ENCODE measurements at places on chromosomes 6 and 20.

DNA sequence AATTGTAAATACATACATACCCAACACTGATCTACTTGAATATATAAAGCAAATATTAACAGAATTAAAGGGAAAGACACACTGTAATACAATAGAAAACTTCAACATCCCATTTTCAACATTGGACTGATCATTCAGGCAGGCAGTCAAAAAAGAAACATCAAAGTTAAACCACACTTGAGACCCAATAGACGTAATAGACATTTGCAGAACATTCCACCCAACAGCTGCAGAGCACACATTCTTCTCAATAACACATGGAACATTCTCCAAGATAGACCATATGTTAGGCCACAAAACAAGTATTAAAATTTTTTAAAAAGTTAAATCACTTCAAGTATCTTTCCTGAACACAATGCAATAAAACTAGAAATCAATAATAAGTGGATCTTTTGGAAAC is 698.2 kb downstream of the COL12A1 start:
- DNase-seq = no peak

DNA sequence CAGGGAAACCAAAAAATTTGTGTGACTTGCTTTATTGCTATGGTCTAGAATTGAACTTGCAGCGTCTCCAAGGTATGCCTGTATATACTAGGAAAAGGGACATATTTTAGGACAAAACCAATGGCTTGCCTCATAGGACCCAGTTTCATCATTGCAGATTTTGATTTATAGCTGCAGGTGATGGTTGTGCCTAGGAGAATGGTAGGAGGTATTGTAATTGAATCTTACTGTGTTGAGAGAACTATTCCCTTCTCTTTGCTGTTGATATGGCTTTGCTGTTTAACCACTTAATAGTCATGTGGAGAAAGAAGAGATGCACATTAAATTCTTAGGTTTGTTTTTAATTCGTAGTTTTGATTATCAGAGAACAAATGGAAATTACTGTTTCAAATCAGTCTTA is 16.4 kb downstream of the DSTN start:
- no peak for DNase-seq

GRCh38 chr6:43091020-43091419 is 14.9 kb downstream of the PTK7 start:
- no peak for DNase-seq

GRCh38 chr6:119308991-119309657 is 40.4 kb downstream of the MAN1A1 start:
- no peak for DNase-seq

DNA sequence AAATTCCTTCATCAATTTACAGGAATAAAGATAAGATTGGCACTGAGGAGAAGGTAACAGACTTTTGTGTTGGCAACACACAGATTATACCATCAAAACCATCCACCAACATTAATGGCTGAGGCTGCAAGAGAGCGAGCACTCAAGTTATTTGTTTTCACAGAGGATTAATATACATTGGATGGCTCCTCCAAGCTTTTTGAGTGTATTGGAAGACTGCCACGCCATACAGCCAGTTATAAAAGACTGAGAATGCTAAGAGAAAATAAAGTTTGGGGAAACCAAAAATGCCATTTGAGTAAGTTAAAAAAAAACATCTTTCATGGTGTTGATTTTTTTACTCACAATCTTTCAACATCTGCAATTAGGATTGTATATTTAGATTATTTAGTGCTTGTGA is 973.8 kb upstream of the SLC35B3 start:
- DNase-seq = no peak

GRCh38 chr20:4068708-4069107 is 53.4 kb upstream of the RNF24 start:
- DNase-seq = no peak

GRCh38 chr20:63602321-63602720 is 24.6 kb downstream of the GMEB2 start:
- DNase-seq = no peak

GRCh38 chr6:24125980-24126379 is at the start of gene NRSN1:
Gene NRSN1 (plus strand): TSS chr6:24126215. CDS start chr6:24134328, 8,113 bp downstream.
- DNase-seq = no peak

GRCh38 chr20:46602429-46602828 is 48.8 kb downstream of the SLC13A3 start:
- no peak for DNase-seq

- DNase-seq = no peak
Observed at GRCh38 chr6:37109714-37110499, 60.0 kb upstream of the PIM1 start.

- DNase-seq = no peak
Observed at GRCh38 chr6:40442591-40442990, 144.6 kb downstream of the LRFN2 start.

- DNase-seq = no peak
Observed at GRCh38 chr6:16759181-16759645, 2.0 kb downstream of the ATXN1 start.

- DNase-seq = no peak
Observed at GRCh38 chr6:119243657-119244056, 105.9 kb downstream of the MAN1A1 start.

GRCh38 chr6:56902641-56903464 is 52.1 kb upstream of the BEND6 start:
- peak; percentile 47 for DNase-seq

DNA sequence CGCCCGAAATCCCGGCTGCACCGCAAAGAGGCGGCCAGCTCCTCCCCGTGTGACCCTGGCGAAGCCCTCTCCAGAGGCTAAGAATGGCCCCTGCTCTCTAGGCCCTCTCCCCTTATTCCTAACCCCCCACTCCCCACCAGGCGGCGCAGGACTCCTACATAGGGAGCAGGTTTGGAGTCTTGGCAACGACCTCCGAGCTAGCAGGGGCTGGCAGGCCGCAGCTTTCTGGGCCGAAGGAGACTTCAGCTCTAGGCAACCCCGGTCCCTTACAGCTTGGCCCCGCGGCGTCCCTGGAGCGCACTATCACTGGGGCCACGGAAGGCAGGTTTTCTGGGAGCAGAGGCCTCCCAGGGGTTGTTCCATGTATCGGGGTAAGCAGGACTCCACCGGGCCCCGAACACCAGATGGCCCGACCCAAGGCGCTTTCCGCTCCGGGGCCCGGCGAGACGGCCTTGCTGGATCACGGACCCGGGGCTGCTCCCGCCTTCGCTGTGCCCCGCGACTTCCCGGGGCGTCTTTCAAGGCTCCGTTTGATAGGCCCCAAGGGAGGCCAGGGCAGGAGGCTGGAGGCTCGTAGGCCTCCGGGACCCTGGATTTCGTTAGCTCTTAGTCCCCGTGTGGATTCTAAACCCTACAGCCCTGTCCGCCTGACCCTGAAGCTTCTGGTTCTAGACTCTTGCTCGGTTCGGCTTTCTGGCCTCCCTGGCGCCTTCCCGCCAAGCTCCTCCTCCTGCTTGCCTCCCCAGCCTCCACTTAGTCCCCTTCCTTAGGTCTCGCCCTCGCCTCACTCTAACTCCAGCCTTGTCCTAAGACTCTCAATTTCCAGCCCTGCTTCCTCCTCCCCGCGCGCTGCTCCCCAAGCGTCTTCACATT is 1.9 kb downstream of the SLC32A1 start:
- DNase-seq = peak; percentile 23

DNA sequence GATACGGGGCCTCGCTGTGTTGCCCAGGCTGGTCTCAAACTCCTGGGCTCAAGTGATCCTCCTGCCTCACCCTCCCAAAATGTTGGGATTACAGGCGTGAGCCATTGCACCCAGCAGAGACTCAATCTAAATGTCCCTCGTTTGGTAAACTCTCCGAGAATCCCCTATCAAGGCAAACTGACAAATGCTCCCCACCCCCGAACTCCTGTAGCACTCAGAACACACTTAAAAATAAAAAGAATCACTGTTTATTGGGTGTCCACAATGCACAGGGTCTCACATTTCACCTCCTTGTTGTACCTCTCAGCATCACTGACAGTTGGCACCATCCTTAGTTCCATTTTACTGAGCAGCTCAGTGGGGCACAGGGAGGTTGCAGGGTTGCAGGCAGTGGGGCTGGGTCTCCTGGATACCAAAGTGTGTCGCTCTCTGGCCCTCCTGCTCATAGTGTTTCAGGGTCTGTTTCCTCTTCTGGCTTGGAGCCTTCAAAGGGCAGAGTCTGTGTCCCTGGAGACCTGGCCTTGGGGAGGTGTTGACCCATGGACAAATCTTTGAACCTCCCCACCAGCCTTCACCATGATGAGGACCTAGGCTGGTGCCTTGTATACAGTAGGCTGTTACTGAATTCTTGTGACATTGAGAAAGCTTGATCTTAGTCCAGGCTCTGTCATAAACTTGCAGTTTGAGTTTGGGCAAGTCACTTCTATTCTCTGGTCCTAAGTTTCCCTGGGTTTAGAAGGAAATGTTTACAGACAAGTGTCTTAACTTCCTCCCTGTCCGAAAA is 8.5 kb upstream of the SRC start:
- DNase-seq = no peak

DNA sequence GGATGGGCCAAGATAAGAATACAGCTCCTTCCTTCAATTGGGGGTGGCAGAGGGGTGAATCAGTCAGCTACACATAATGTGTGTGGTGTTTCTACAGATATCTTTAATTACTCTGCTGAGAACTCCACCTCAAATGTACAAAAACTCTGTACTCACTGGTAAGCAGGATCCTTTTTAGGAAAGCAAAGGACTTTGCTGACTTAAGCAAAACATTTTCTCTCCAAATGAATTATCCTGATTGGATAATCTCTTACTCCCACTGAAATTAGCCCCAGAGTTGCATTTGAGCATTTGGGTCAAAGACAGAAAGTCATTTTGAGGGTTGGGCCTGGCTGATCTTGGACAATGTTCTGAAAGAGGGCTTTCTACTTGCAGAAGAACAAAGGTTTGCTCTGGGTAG is 13.4 kb downstream of the HLA-G start:
- no peak for DNase-seq

DNA sequence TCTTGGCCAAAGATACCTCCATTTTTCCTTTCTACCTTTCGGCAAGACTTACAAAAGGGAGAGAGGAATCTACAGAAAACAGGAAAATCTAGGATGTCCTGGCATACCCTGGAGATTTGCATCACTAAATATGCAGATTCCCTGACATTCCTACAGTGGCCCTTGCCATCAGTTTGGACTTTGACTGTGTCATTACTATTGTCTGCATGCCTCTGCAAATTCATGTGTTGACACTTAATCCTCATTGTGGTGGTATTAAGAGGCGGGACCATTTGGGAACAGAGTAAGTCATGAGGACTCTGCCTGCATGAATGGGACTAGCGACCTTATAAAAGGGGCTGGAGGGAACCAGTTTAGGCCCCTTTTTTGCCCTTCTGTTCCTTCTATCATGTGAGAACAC is 50.5 kb upstream of the DTNBP1 start:
- DNase-seq = no peak

DNA sequence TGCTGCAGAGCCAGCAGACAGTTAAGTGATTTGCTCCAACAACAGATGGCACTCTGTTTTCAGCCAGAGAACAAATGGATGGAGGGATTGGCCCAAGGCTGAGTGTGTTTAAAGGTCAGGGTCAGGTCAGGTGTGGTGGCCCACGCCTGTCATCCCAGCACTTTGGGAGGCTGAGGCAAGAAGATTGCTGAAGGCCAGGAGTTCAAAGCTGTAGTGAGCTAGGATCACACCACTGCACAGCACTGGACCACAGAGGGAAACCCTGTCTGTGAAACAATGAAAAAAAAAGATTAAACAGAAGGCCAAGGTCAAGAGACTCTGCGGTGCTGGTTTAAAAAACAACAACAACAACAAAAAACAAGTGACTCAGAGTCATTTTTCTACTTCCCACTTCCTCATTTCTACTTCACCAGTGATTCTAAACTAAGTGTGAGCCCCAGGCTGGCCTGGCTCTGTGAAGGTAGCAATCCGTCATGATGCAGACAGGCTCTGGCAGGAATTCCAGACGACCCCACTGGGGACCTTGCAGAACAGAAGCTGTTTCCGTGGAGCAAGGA is 42.5 kb upstream of the ARMC2 start:
- no peak for DNase-seq

GRCh38 chr6:169623975-169624374 is 77.9 kb downstream of the WDR27 start:
- DNase-seq = no peak

GRCh38 chr6:138417493-138418117 is 13.6 kb downstream of the HEBP2 start:
- no peak for DNase-seq

DNA sequence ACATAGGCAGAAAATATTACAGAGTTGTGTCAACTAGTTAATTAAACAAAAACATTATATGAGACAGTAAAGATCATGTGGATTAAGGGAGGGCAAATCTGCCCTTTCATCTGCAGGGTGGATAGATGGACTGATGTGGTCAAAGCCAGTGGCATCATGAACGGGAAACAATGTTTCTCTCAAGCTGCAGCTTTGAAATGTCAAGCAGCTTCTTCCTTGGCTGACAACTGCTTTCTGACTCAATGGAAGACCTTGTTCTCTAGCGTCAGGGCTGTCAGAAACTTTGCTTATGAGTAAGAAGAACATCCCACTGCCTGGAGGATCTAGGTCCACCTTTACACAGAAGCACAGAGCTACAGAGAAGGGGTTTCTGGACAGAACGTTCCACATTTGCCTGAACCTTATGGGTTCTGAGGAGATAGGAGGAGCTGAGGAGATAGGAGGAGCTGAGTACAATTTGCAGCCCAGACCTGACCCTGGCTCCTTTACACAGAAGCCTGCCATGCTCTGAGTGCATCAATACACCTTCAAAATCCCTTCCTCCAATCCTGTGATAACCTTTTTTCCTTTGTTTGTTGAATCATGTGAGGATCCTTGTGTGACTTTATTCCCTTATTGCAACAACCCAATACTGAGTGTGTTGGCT is 6.1 kb downstream of the CST5 start:
- DNase-seq = no peak

DNA sequence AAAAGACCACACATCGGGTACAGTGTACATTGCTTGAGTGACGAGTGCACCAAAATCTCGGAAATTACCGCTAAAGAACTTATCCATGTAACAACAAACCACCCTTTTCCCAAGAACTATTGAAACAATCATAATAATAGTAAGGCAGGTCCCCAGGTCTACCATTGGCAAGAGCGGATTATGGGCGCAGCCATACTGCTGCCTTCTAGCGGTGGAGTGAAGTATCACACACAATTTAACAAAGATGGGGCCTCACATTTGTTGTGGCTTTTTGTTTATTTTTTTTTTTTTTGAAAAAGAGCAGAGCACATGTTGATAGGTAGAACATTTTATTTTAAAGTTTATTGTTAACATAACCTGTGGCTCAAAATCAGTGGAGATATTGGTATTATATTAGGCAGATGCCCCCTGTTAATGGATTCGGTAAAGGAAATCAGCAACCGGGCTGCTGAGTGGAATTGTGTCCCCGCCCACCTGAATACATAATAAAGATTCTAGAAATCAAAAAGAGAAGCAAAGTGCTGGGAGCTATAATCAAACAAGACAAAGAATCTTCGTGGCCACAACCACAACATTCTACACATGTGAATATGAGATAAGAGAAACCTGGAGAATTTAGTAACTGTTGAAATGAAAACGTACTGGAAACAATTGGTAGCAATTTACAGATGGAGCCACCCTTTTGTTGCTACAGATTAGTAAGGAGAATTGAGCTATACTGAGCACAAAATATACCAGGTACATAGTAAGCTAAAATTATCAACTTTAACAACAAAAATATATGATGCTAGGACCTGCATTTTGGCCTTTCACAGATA is 94.2 kb upstream of the EXOC2 start:
- peak; percentile 20 for DNase-seq

All from MM.1S (cell line).